ENCODE measurements at places on chromosomes 1 and 21. TPM values are rescaled to one million over a fixed set of nuclear protein-coding genes. Genes with fewer than 3 reads are reported as not detected.

- no peak overlapping the region for H3K27ac ChIP-seq
- H3K27me3 ChIP-seq = no peaks in the 10 kb centered on the region
- H3K4me3 ChIP-seq = no peak overlapping the region
- H3K4me1 ChIP-seq = no peaks in the 10 kb centered on the region
- H3K36me3 ChIP-seq = no peaks in the 10 kb centered on the region
These were observed 111.2 kb upstream of the OLIG2 start for GRCh38 chr21:32914424-32915039.

GRCh38 chr1:98203466-98203865, 282.6 kb upstream of the DPYD start:
- DNase-seq = no peak
- no peaks in the 10 kb centered on the region for H3K4me1 ChIP-seq
- no peak overlapping the region for H3K27ac ChIP-seq
- H3K36me3 ChIP-seq = no peaks in the 10 kb centered on the region
- H3K27me3 ChIP-seq = no peaks in the 10 kb centered on the region

DNA sequence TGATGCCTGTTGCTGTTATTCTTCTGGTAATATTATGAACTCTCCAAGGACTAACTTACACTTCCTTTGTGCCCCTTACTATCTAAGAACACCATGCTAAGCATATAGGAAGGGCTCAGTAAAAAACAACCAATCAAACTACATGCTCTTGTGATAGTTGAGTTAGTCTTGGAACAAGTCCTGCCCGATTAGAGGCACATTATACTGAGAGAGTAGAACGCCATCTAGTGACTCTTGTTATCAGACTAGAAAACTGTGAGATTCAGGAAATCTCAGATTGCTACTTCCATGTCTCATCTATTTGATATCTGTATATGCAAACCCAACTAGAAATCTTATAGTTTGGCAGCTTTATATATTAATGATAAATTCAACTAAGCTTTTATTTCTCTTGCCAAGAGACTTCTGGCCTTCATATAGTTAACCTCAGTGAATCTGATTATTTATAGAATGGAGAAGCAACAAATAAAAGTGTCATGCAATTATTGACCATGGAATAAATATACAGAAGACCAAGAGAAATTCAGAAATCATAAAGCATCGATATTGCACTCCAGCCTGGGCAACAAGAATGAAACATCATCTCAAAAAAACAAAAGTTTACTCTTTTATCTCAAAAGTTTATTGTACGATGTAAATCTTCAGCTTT, 7.8 kb upstream of the SRRM1 start:
- H3K27me3 ChIP-seq = no peaks in the 10 kb centered on the region
- no peaks in the 10 kb centered on the region for H3K36me3 ChIP-seq
- H3K27ac ChIP-seq = no peak overlapping the region
- H3K4me1 ChIP-seq = peaks cover 4% of the 10 kb centered on the region
- H3K4me3 ChIP-seq = no peak overlapping the region
- no peak for DNase-seq

DNA sequence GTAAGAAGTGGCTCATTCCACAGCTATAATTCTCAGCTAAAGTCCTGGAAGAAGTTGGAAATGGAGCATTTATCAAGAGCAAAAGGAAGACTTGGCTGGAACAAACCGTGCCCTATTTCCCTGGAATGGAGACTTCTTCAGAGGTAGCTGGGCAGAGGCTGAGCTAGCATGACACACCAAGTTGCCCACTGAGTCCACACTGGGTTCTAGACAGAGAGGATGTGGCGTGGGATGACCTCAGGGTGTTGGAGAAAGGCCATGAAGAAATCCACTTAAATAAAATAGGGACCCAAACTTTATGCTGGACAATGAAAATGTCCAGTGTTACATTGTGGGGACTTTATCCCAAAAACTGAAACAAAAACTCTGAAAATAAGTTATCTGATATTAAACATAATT, 116.2 kb downstream of the KCNJ6 start:
- no peak for DNase-seq
- H3K36me3 ChIP-seq = no peaks in the 10 kb centered on the region
- no peak overlapping the region for H3K4me3 ChIP-seq
- H3K27me3 ChIP-seq = no peaks in the 10 kb centered on the region

The RNU1-1 gene
- under 0.01 TPM for total RNA-seq

The SPATA21 gene
- not detected for total RNA-seq

The RGL1 gene
- total RNA-seq = 16.2 TPM

GRCh38 chr1:41242342-41243078, 404 bp upstream of the SCMH1 start:
- peak; percentile 34 for DNase-seq
- no peak overlapping the region for H3K4me3 ChIP-seq
- H3K36me3 ChIP-seq = no peaks in the 10 kb centered on the region
- H3K27ac ChIP-seq = peak overlapping the region; percentile 95
- no peaks in the 10 kb centered on the region for H3K27me3 ChIP-seq

- H3K4me3 ChIP-seq = no peak overlapping the region
- H3K27me3 ChIP-seq = no peaks in the 10 kb centered on the region
- DNase-seq = peak; percentile 51
- no peaks in the 10 kb centered on the region for H3K36me3 ChIP-seq
- H3K4me1 ChIP-seq = no peaks in the 10 kb centered on the region
These were observed 276.3 kb upstream of the GREM2 start for GRCh38 chr1:240888039-240888786.

- H3K27ac ChIP-seq = no peak overlapping the region
- H3K36me3 ChIP-seq = no peaks in the 10 kb centered on the region
- no peaks in the 10 kb centered on the region for H3K27me3 ChIP-seq
- no peak overlapping the region for H3K4me3 ChIP-seq
These were observed 356.5 kb downstream of the GPATCH2 start for GRCh38 chr1:217274416-217274815.

DNA sequence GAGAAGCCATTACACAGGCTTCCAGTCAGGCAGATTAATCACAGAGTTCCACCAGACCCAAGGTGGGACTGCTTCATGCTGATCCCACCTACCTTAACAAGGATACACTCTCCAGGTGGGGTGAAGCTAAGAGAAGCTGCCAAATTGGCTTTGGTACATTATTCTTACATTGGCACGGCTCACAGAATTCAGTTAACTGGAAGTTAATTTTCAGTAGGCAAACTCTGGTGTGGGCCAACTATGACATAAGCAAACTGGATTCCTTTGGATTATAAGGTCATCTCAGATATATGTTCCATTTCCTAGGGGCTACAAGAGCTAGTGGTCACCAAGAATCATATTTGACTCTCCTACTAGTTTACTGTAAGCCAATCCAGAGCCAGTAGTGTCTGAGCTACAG, 448.8 kb upstream of the BEND5 start:
- peak overlapping the region; percentile 64 for H3K27ac ChIP-seq
- peak; percentile 40 for DNase-seq
- H3K4me1 ChIP-seq = peaks cover 17% of the 10 kb centered on the region
- no peaks in the 10 kb centered on the region for H3K36me3 ChIP-seq
- H3K27me3 ChIP-seq = no peaks in the 10 kb centered on the region

The DENND2D gene
- 35.3 TPM for total RNA-seq

The LRRN2 gene
- total RNA-seq = 1.6 TPM

The OPTC gene
- not detected for total RNA-seq

DNA sequence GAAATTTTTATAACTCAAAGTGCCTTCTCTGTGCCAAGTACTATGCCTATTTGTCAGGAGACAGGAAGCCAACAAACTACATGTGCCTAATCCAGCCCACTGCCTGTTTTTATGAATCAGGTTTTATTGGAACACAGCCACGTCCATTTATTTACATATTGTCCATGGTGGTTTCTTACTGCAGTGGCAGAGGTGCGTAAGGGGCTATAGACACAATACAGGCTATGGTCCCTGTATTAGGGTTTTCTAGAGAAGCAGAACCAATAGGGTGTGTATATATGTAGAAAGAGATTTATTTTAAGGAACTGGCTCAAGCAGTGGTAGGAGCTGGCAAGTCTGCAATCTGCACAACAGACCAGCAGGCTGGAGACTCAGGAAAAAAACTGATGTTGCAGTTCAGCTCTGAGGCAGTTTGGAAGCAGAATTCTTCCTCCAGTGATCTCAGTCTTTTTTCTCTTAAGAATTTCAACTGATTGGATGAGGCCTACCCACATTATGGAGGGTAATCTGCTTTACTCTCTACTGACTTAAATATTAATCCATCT, 15.4 kb downstream of the PPIE start:
- no peak for DNase-seq
- H3K4me3 ChIP-seq = no peak overlapping the region
- H3K4me1 ChIP-seq = no peaks in the 10 kb centered on the region
- H3K36me3 ChIP-seq = peaks cover 14% of the 10 kb centered on the region

The UBL4B gene
- total RNA-seq = not detected

DNA sequence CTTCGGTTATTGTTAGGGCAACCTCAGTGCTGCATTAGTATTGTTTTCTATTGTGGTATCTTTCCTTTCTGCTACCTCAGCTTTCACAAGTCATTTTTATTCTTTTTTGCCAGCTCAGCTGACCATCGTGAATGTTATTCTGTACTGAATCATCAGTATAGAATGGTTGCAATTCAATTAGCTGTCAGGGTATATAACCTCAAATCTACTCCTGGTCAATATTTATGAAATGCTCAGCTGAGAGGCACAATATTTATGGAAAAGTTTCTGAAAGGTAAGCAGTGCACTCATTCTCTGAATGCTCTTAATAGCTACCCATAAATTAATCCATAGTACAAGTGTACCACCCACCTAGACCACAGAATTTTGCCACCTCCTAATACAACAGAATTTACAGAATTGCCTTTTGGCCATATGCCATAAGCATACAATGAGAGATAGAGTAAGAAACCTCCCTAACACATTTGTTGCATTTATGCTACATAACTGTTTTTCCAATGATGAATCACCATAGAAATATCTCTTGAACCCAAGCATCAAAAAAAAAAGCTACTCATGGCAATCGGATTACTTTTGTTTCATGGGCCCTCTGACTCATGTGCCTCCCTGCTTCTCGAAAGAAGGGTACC, 732.6 kb upstream of the CHRM3 start:
- no peaks in the 10 kb centered on the region for H3K36me3 ChIP-seq
- no peaks in the 10 kb centered on the region for H3K4me1 ChIP-seq
- no peak for DNase-seq
- H3K27ac ChIP-seq = no peak overlapping the region
- H3K27me3 ChIP-seq = no peaks in the 10 kb centered on the region

DNA sequence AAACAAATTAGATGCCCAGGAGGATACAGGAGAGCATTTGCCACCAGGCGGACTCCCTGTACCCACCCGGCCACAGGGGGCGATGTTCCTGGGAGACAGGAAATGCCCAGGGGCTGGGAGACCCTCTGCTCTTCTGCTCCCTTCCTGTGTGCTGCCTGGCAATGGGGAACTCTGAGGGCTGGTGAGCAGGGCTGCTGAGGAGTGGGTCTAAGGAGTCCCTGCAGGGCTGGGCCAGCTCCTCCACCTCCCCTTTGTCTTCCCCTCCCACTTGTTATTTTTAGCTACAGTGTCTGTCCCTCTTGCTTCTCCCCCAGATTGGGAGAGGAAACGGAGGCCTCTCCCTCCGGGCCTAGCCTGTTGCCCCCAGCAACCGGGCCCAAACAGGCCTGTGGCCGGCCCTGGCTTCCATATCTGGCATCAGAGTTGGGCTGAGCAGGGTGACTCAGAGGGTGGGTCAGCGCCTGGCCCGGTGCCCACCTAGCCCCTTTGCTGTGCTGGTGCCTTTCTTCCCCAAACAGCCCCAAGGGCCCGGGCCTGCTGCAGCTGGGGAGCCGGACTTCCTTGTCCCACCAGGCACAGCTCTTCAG, 11.6 kb downstream of the LMNA start:
- H3K4me1 ChIP-seq = peaks cover 95% of the 10 kb centered on the region
- peak overlapping the region; percentile 53 for H3K27ac ChIP-seq
- H3K4me3 ChIP-seq = no peak overlapping the region

The SLC2A5 gene
- under 0.01 TPM for total RNA-seq

DNA sequence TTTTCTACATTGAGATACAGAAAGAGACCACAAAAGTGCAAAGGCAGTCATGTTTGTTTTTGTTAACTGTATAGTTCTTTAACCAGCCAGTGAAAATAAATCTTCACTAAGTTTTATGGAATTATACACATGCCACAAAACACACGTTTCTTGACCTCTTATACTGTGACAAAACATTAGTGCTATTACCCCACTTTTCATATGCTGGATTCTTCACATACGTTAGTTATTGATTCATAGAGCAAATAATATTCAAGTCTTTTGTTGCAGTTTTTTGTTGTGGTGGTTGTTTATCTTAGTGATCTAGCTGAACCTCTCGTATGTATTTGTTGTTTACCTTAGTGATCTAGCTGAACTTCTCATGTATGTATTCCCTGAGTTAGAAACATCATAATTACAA, 28.0 kb downstream of the LYPLAL1 start:
- no peak overlapping the region for H3K4me3 ChIP-seq
- H3K27ac ChIP-seq = no peak overlapping the region
- H3K36me3 ChIP-seq = peaks cover 3% of the 10 kb centered on the region
- H3K27me3 ChIP-seq = no peaks in the 10 kb centered on the region

- H3K4me1 ChIP-seq = peaks cover 18% of the 10 kb centered on the region
- H3K27me3 ChIP-seq = no peaks in the 10 kb centered on the region
- H3K36me3 ChIP-seq = no peaks in the 10 kb centered on the region
- H3K4me3 ChIP-seq = no peak overlapping the region
- H3K27ac ChIP-seq = no peak overlapping the region
These were observed 35.8 kb downstream of the LAMC1 start for GRCh38 chr1:183058851-183059502.

GRCh38 chr1:244989813-244990212, 125.5 kb upstream of the HNRNPU start:
- no peak overlapping the region for H3K4me3 ChIP-seq
- peaks cover 4% of the 10 kb centered on the region for H3K4me1 ChIP-seq
- H3K36me3 ChIP-seq = no peaks in the 10 kb centered on the region

DNA sequence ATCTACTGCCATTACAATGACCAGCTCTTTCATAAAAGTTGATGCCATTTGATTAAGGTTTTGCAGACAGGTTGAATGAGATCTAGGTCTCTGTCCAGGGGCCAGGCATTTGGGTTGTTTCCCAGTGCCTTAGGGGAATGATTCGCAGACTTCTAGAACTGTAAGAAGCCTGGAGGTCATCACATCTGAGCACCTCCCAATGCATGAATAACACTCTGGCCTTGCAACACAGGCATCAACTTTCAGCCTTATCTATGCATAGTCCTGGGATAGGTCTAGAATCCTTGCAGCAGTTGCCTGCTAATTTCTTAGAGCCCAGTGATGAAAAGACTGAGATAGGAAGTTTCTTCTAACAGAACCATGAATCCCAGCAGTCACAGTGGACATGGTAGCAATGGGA, 44.8 kb upstream of the KCND3 start:
- H3K36me3 ChIP-seq = no peaks in the 10 kb centered on the region
- peaks cover 16% of the 10 kb centered on the region for H3K4me1 ChIP-seq
- H3K27me3 ChIP-seq = no peaks in the 10 kb centered on the region
- no peak for DNase-seq
- no peak overlapping the region for H3K27ac ChIP-seq

The SERTAD4 gene
- total RNA-seq = 1.0 TPM

The FAM3B gene
- total RNA-seq = 50.4 TPM

DNA sequence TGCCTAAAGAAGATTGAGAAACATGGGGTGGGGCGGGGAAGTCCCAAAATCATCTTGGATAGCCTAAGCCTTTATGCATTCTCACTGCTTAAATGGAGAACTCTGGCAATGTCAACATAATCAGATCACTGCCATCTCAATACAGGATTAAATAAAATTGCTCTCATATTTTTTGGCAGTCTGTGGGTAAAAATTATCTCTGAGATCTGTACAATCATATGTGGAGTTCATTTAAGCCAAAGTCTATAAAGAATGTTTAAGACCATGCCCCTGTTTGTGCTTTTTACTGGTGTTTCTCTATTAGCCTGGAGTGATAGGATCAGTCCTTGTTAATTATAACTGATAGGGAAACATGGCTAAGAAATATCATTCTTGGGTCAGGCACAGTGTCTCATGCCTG, 136.3 kb downstream of the GPR52 start:
- no peaks in the 10 kb centered on the region for H3K36me3 ChIP-seq
- no peak overlapping the region for H3K4me3 ChIP-seq
- DNase-seq = no peak
- no peak overlapping the region for H3K27ac ChIP-seq
- no peaks in the 10 kb centered on the region for H3K27me3 ChIP-seq

The OR2T8 gene
- total RNA-seq = not detected
